ENCODE measurements at places on chromosomes 1 and 21.

DNA sequence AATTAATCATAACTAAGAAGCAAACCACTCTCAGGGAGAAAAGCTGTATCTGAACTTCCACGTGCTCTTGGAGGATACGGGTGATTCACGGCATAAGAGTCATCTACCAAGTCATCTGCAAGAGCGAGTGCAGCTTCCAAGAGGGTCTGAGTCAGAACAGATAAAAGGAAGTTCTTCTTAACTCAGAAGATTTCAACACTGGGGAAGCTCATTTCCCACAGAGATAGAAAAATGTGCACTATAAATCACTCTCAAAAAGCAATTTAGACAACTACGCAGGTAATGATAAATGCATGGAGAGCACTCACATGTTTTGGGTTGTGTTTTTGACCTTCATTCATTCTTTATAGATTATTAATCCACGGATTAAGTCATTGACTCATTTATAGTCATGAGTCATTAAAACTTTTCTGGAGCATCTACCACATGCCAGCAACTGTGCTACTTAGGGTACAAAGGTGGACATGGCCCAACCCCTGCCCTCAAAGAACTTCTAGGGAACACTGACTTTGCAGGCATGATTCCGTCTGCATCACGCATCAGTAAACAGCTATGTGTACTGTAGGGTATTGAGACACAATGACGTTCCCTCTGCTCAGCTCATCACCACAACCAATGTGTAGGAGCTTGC lies 20.8 kb downstream of the KCNJ15 start:
- DNase-seq: no peak

GRCh38 chr21:39217356-39218081 lies 34.3 kb upstream of the PSMG1 start:
- DNase-seq: no peak

- no peak for DNase-seq
Measured at GRCh38 chr1:4856396-4856795, 202.0 kb downstream of the AJAP1 start.

- no peak for DNase-seq
Measured at GRCh38 chr21:28272272-28272992, 720.2 kb downstream of the LTN1 start.

DNA sequence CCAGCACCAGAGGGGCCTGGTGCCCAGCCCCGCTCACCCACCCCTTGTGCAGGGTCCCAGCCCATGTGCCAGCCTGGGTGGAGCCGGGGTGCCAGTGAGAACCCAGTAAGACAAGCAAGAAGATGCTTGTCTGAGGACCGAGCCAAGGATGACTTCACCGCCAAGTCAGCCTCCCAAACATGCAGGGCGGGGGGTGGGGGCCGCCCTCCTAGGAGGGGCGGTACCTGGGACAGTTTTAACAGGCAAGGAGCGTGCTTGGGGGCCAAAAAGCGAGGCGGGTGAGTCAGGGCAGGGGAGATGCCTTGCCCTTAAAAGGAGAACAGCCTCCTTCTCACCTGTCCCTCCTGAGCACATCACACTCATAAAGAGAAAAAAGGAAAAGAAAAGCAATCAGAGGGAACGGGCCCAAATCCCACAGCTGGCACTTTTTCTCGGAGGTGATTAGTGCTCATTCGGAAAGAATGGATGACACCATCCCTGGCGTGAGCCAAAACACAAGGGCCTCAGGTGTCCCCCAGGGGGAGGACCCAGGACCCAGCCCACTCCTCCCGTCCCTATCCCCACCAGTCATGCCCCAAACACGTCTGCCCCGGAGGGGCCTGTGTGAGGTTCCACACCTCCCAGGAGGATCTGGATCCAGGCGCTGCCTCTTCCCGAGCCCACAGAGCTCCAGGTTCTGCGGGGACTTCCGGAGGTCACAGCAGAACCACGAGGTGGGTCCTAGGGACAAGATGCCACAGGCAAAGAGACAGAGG lies 77.6 kb upstream of the IFFO2 start:
- no peak for DNase-seq

DNA sequence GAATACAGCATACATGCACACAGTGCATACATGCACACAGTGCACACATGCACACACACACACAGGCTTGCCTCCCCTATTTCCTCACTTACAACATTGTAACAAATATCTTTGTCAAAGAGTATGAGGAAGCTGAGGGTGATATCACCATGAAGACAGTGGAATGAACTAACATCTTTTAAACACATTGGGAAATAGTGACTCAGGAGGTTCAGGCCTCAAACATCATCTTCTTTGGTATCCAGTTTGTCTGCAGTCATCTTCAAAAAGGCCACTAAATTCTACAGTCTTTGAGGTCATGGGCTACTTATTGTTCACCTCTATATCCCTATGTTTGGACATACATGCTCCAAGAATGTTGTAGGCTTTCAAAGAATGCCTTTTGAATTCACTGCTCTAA lies 2.1 kb upstream of the LCE2B start:
- DNase-seq: no peak

DNA sequence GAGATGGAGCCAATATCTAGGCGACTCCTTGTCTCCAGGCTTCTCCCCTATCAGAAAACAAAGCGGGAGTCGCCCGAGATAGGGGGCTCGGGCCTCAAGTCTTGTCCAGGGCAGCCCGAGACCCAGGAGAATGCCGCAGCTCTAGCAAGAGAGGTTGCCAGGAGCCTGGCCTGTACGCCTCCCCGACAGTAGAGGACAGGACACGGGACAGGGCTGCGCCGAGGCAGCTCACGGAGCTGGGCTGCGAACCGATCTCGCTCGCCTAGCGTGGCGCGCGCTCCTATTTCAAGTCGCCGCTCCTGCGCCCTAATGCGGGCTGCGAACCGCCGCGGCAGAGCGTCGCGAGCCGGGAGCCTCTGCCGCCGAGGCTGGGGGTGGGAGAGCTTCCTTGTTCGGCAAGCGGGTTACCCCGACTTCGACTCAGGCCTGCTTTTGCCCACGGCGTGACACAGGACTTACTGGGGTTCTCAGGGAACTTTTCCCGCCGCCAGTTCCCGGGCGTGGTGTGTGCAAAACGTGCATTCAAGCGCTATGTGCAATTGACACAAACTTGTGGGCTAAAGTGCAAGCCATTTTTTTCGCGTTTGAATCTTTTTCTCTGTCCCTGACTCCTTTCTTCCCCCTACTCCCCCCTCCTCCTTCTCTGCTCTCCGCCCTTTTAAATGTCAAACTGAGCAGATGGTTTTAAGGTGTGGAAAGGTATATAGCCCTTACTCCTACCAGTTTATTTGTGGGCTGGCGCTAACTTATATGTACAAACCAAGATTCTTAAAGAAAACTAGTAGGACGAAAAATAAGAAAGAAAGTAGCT lies 2.4 kb upstream of the PROX1 start:
- DNase-seq: no peak

- DNase-seq: no peak
Measured at GRCh38 chr1:6373961-6374720, 19.4 kb downstream of the ACOT7 start.

- no peak for DNase-seq
Measured at GRCh38 chr1:43058545-43059360, 100.1 kb upstream of the SLC2A1 start.

DNA sequence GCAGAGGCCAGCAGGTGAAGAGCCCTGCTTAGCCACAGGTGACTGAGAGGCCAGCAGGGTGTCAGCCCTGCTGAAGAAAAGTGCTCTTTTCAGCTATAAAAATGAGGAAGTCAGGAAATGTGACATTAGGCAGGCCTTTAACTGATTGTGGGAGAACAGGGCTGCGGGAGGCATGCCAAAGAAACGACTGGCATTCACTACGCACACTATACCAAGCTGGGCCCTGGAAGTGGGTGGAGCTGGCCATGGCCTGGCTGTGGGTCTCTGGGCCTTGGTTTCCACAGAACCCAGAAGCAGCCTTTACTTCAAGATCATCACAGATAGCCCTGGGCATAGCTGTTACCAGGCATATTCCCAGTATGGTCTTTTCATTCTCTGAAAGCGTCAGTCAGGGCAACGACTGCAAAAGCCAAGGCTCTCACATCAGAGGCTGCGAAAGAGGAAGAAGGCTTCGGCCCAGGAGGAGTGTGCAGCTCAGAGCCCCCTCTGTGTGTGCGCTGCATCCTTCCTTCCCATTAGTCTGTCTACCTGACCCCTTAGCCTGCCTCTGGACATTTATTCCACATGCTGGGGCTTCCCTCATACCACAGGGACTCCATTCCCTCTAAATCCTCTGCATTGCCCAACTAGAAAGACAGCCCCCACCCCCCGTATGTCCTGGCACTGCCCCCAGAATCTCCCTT lies 14.3 kb downstream of the SLC2A1 start:
- no peak for DNase-seq

- DNase-seq: peak; percentile 99
Measured at GRCh38 chr1:42766741-42767509, at the start of the genes C1orf50 and P3H1. C1orf50 (plus strand) TSS chr1:42767249; CDS start chr1:42767312, 63 bp downstream. P3H1 (minus strand) TSS chr1:42767028; CDS start chr1:42766971, 57 bp downstream.

GRCh38 chr1:245856944-245857531 lies 650.0 kb downstream of the SMYD3 start:
- no peak for DNase-seq

DNA sequence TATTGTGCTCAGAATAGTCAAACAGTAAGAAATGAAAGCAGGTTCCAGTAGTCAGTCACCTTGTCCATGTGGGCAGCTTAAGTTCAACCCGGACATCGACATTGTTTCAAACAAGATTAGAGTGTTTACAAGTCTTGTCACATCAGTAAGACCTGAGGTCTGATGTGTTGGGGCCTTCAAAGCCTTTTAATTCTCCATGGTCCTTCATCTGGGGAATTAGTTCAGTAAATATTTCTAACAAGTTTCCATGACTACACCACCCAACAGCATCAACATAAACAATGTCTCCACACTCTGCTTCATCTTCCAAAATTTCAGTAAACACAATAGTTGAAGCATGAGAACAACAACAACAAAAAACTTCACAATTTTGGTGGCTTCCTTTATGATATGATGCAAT lies 15.1 kb upstream of the ADORA1 start:
- no peak for DNase-seq

GRCh38 chr1:45787905-45788304 lies 15.5 kb upstream of the MAST2 start:
- DNase-seq: no peak

DNA sequence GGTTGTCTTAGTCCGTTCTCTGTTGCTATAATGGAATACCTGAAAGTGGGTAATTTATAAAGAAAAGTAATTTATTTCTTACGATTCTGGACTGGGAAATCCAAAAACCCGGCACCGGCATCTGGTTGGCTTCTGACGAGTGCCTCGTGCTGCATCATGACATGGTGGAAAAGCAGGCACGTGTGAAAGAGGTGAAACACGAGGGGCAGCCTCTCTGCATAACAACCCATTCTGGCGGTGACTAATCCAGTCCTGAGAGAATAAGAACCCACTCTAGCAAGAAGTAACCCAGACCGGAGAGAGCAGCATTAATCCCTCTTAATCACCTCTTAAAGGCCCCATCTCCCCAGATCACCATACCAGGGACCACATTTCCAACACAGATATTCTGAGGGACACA lies 2.7 kb upstream of the EDEM3 start:
- DNase-seq: no peak

DNA sequence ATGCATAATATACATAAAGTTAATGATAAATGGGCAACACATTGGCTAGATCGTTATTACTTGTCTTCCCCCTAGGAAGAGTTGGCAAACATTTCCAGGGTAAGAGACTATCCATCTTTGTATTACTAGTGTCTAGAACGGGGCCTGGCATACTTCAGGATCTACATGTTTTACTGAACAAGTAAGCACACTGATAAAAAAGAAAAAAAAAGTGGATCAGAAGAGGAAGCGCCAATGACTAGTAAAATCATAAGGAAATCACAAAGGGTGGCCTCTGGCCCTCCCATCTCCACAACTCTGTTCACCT lies 482 bp downstream of the TM2D1 start:
- no peak for DNase-seq

DNA sequence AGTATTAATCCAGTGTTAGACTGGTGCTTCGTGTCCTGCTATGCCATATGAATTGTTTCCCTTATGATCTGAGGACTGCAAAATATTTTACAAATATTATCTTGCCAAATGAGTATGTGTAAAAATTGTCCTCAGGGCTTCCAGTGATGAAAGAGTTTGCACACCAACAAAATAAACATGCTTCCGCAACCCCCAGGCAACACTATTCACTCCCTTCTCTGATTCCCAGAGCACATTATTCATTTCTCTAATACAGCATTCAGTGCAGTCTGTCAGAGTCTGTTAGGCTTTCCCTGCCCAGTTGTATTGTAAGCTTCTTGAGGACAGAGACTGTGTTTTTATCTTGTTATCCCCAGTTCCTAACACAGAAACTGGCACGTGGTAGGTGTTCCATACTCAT lies 409.9 kb upstream of the C1orf87 start:
- DNase-seq: no peak

DNA sequence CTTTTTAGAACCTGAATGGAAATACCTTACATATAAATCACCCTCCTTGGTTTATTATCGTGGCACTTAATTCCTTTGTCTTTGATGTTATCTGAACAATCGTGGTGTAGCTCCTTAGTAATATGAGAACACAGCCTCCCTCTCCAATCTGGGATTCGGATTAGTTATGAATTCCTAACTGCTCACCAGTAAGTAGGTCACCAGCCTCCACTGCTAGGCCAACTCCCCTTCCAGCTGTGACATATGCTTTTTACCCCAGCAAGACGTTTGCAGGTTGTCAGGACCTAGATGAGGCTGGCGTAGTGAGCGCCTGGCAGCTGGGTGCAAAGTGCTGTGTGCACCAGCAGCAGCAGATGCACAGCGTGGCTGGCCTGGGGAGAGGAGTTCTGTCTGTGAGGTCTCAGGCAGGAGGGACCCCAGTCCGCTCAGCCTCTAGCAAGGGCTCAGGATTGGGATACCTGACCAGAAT lies 38.2 kb downstream of the NTPCR start:
- DNase-seq: no peak

DNA sequence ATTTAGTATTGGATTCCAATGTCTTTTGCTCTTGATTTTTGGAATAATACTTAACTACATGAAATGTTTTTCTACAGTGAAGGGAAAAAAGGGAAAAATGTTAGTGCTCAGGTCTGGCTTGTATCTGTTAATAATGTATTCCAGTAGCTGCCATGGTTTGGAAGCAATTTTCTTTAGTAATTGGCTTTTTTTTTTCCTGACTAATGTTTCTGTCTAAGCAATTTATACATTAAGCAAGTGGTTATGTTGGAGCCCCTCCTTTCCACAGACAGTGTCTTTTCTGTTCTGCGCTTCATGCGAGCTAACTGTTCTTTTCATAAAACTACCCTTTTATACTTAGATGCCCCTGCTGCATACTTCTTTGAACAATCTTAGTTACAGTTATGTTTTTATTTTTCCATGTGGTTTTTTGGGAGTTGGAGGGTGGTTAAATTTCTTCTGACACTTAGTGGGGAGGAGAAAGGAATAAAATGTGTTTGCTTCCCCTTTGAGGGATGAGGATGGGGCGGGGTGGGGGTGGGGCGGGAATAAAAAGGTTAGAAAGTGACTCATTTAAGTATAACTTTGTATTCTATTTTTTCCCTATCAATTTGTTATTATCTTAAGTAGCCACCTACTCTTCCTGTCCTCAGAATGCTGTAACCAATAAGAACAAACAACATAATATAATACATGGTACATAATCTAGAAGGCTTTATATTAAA lies 83.1 kb downstream of the CLIC4 start:
- no peak for DNase-seq

GRCh38 chr1:233993651-233994050 lies 89.2 kb downstream of the SLC35F3 start:
- DNase-seq: no peak
